ENCODE measurements at places on chromosomes 12 and 14.

DNA sequence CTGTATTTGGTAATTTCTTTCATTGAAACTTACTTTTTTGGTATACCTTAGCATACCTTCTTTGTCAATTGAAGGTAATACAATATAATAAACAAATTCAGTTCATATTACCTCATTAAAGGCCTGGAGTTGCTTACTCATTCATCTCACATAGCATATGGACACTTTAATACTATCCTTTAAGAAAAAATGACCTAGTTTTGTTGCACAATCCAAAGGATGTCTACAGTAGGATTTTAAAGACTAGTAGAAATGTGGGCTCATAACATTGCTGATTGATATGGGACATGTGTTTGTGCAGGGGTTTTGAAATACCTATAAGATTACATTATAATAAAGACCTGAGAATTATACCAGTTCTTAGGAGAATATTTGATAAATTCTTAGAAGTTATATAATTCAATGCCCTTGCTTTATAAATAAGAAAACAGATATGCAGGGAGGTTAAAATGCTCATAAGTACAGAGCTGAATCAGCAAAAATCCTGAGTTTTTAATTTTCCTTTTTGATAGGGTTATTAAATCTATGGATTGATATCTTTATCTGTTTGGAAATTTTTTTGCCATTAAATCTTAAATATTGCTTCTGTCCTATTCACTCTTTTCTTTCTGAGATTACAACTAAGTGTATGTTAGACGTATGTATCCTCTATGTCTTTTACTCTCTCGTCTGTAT, 352.1 kb downstream of the ATP23 start:
- no peak for DNase-seq

DNA sequence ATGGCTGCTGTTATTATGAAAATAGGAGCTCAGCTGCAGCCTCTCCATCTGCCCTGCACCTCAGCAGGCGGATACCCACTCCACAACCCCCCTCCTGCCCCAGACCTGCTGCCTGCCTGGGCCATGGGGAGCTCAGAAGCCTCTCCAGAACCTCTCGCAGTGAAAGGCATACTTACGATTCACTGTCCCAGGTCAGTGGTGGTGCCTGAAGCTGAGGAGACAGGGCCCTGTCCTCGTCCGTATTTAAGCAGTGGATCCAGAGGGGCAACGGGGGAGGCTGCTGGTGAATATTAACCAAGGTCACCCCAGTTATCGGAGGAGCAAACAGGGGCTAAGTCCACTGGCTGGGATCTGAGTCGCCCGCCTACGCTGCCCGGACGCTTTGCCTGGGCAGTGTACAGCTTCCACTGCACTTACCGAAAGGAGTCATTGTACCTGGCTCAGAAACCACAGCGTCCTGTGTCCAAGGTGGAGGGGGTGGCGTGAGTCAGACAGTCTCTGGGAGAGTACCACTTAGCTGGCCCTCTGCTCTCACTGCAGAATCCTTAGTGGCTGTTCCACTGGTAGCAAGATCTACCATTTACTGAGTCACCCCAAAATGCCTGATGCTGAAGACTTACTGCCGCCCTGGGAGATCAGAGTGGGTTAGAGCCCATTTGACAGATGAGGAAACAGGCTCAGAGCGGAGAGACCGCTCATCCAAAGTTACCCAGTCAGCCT, at the start of gene SERPINA1:
SERPINA1 (minus strand) TSS at position 219 of the 720 bp plus-strand sequence. CDS start 5,365 bp downstream, outside the sequence.
- no peak for DNase-seq

DNA sequence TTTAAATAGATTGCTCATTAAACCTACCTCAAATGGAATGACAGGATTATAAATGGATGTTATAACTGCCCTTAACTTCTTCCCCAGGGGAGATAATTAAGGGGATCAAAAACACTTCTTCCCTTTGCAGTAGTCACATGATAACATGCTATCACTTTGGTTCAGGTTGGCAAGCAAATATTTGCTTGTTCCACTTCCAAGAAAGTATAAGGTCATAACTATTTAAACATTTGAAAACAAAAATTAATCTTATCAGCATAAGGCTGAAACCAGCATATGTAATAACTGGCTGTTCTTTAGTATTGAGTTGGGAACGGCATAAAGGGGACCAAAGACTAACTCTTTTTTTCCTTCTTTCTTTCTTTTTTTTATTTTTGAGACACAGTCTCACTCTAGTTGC, 2.4 kb upstream of the LYZ start:
- no peak for DNase-seq

DNA sequence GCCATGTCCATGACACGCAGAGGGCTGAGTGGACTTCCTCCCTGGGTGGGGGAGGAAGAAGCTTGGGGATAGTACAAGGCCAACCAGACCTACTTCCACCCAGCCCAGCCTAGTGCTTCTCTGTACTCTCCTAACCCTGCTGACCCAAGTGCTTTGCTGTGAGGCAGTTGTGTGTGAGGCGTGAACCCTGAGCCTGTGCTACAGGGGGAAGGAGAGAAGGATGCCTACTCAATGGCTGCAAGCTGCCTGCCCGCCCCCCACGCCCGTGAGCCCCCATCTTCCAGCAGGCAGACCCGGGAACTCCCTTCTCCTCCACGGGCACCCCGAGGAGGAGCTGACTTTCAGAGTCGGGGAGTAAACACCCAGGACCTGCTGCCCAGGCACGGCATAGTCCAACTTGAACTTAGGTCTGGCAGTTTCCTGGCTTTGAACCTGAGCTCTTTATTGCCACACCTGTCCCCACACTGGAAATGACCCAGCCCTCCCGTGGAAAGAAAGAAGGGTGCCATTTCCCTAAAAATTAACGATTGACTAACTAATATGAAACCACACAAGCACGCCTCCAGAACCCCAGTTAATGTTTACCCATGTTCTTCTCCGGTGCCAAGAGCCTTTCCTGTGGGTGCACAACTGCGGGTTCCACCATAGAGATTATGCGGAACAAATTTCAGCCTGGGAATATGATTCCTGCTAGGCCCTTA, 10.8 kb downstream of the ALDH2 start:
- DNase-seq: no peak

DNA sequence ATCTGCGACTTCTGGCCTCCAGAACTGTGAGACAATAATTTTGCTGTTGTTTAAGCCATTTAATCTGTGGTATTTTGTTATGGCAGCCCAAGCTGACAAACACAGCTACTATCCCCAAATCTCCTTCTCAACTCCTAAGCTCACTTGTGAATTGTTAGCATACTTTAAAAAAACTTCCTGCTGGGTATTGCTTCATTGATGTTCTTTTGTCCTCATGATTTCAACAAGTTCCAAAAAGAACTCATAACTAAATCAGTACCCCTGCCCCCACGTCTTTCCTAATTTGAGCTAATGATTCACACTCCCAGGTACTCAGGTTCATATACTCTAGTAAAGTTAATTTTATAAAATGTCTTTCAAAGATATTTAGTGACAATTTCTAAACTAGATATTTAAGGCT, 125.5 kb downstream of the MDGA2 start:
- no peak for DNase-seq
